Daoy (cell line): ENCODE measurements at places on chromosomes 5 and 9. TPM values are rescaled to one million over a fixed set of nuclear protein-coding genes. Genes with fewer than 3 reads are reported as not detected.

DNA sequence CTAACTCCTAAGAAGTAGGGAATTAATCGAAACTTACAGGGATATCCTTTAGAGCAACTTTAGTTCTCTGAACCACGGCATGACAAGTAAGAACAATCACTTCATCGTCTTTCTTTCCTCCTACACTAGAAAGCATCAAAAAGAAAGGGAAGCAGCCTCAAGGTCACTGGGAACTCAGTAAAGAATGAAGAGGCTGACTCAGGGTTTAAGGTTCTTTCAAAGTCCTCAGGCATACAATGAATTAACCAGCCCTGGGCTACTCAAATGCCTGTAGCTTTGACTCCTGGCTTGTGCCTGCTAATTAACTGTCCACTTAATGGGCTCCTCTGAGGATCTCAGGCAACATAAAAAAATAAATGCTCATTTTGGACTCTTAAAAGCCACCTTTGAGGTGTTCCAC lies 102.0 kb downstream of the TRIM32 start:
- no peak for DNase-seq

GRCh38 chr9:93235300-93235960 lies 51.5 kb downstream of the WNK2 start:
- no peak for DNase-seq

DNA sequence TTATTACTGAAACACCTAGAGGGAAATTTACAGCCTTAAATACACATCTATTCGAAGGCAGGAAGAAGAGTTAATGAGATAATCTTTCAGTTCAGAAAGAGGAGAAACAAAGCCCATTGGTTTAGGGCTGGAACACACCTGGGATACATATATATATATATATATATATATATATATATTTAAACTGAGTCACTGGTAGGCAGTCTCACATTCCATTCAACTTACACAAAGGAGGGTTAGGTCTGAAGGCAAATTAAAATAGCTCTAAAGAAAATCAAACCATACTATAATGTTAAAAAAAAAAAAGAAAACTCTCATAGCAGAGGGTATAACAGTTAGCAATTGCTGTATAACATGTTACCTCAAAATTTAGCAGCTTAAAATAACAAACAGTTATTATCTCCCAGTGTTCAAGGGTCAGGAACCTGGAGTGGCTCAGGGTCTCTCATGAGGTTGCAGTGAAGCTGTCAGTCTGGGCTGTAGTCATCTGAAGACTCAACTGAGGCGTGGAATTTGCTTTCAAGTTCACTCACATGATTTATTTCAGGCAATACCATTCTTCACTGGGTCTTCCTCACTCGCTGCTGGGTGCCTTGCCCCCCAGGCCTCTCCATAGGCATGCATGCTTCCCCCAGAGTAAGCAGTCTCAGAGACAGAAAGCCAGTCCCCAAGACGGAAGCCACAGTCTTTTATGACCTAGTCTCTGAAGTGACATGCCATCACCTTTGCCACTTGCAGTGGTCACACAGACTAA lies 332.8 kb downstream of the NSG2 start:
- DNase-seq = no peak

The OSMR gene
- total RNA-seq = 5.5 and 5.7 TPM in 2 replicates

The GARIN3 gene
- not detected in 2 replicates for total RNA-seq

The TRPM6 gene
- total RNA-seq = 0.03 and 0.11 TPM in 2 replicates

The RIC1 gene
- 13.2 and 15.8 TPM in 2 replicates for total RNA-seq
